Epithelial cell of proximal tubule (primary cell): ENCODE measurements at places on chromosomes 13 and 19. TPM values are rescaled to one million over a fixed set of nuclear protein-coding genes. Genes with fewer than 3 reads are reported as not detected.

Gene IGFL1
- not detected in 2 replicates for total RNA-seq

Gene BCAM
- total RNA-seq, result 7.7 and 27.7 TPM in 2 replicates

Gene KIR3DL1
- total RNA-seq, result not detected in 2 replicates

Gene MBD3L2
- not detected in 2 replicates for total RNA-seq

Gene POGLUT2
- total RNA-seq, result 15.4 and 26.6 TPM in 2 replicates

Gene PNMA8A
- total RNA-seq, result 4.3 and 7.4 TPM in 2 replicates

Gene TMEM86B
- total RNA-seq, result 2.1 and 2.6 TPM in 2 replicates

Gene NANOS3
- not detected in 2 replicates for total RNA-seq

Gene CEACAM7
- total RNA-seq, result not detected in 2 replicates

Gene GPR4
- total RNA-seq, result not detected in 2 replicates

Gene ZNF763
- 0.58 and 1.7 TPM in 2 replicates for total RNA-seq

Gene DLEU7
- total RNA-seq, result not detected in 2 replicates
